Hippocampal formation (tissue), 2 donors: ENCODE measurements at places on chromosomes 12 and 14.

DNA sequence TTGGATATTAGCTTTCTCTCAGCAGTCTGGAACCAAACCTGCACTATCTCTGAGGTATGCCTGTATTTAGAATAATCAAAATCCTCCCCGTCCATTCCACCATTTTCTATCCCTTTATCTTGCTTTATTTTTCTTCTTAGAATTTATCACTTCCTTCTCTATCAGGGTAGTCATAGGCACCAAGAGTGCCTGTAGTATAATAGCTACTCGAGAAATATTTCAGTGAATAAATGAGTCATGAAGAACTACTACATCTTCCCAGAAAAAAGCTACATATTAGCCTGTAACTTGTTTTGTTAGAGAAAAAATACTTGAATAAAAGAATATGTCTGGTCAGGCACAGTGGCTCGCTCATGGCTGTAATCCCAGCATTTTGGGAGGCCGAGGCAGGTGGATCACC, 4.3 kb downstream of the SLC2A14 start:
- DNase-seq, result no peak

GRCh38 chr12:69835081-69835480, 10.1 kb downstream of the MYRFL start:
- DNase-seq, result no peak

DNA sequence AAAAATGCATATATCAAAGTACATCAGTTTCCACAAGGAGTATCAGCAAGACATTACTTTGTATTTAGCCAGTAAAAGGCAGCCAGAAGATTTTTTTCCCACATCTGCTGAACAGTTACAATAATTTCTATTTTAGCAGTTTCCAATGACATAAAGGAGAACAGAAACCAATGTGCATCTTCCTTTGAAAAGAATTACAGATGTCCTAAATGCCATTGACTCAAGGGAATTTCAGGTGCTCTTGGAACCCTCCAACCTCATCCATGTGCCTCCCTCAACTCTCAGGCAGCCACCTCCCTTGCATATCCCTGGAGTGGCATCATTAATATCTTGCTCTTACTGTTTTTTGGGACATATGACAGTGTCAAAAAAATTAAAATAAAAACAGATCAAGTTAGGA, 62.2 kb upstream of the ST8SIA1 start:
- no peak for DNase-seq

GRCh38 chr14:77305696-77306095, 15.0 kb downstream of the POMT2 start:
- DNase-seq, result no peak

DNA sequence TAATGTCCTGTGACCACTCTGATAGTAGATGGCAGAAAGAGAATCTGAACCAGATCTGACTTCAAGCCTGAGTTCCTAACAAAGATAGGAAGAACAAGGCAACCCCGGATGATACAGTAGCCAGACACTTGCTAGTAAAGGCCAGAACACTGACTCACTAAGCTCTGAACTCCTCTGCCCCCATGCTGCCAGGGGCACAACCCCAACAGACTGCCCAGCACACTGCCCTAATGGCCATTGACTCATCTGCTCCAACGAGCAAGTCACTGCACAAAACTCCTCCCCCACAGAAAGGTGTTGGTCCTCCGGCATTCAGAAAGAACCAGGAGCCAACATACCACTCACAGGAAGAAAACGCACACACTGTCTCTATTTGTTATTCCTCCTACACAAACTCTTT, 179.6 kb upstream of the NUDT4 start:
- DNase-seq, result no peak

GRCh38 chr12:97275728-97276590, 186.6 kb upstream of the RMST start:
- DNase-seq, result peak; percentile 8

DNA sequence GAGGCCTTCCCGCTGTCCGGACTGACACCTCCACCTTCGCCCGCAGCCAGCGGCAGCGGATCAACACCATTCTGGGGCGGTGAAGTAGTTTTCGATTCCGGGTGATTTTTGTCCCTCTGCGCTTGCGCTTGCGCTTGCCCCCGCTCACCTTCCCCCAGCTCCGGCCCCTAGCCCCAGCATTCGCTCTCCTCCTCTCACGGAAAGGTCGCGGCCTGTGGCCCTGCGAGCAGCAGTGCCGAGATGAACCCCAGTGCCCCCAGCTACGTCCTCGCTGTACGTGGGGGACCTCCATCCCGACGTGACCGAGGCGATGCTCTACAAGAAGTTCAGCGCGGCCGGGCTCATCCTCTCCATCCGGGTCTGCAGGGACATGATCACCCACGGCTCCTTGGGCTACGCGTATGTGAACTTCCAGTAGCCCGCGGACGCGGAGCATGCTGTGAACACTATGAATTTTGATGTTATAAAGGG, 22.7 kb upstream of the SRGAP1 start:
- DNase-seq, result no peak
